ENCODE measurements at places on chromosomes 7 and 10. TPM values are rescaled to one million over a fixed set of nuclear protein-coding genes. Genes with fewer than 3 reads are reported as not detected.

SLC18A3 gene
- under 0.01 TPM for total RNA-seq

ASB10 gene
- not detected for total RNA-seq

CEP55 gene
- total RNA-seq, result 2.4 TPM

FZD1 gene
- 6.9 TPM for total RNA-seq

TUBB8 gene
- total RNA-seq, result not detected

SPDYE18 gene
- 0.82 TPM for total RNA-seq

TEX47 gene
- not detected for total RNA-seq

PRSS2 gene
- total RNA-seq, result not detected

DNA sequence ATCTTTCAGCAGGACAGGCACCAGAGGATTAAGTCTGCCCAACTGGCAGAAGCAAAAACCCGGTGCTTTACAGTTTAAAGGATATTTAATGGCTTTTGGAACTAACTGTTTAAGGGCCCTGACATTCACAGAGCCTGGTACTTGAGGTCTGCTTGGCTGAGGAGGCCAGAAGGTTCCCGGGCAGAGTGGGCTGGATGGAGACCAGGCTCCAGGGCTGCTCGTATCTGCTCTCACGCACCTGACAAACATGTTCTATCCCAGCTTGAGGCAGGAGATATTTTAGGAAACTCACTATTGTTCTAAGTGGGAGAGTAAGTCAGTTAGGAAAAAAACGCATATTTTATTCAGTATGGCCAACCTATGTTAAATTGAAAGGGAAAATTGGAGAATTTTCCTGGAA is 143.5 kb downstream of the ZMYND11 start:
- DNase-seq, result no peak

GRCh38 chr7:38070718-38071117 is 107.3 kb upstream of the STARD3NL start:
- DNase-seq, result no peak

DNA sequence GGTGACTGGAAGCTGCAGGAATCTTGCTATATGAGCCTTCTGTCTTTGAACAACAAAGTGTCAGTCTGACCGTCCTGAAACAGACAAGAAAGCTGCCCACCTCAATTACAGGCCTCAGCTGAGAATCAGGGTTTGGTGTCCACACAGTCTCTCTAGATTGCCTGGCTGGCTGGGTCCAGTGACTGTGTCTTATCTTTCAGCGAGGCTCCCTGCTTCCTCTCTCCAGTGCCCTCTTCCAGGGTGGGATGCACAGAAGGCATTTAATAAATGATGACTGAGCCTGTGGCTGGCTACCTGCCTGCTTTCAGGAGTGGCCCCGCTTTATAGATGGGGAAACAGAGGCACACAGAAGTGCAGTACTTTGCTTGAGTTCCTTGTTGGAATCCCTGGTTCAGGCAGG is 27.4 kb downstream of the FGF8 start:
- no peak for DNase-seq

- no peak for DNase-seq
Measured at GRCh38 chr10:77392851-77393250, 244.8 kb downstream of the KCNMA1 start.

DNA sequence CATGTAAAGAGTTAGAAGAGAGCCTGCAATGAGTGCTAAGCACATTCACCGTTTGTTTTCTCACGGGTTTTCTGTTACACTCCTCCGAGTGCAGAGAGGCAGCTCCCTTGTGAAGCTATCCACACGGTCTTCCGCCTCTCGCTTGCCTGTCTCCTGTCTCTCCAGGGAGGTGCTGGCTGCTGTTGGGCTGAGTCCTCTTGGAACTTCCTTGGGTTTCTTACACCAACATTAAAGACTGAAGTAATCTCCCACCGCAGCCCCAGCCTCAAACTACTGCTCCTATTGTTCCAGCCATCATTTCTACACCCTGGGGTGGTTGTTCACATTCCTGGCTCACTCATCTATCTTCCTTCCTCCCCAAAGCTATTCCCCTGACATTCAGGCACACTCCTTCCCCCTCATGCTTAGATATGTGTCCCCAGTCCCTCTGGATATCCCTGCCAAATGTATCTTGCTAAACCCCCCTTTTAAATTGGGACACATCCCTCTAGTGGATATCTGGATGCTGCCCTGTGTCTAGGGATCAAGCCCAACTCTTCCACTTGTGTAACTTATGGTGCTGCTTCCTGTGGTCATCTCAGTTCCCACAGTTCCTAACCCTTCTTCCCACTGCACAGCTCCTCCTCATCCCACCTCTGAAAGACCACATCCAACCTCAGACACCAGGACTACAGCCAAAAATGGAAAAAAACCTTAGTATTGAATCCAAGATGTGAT is 14.1 kb downstream of the ESYT2 start:
- DNase-seq, result no peak

DNA sequence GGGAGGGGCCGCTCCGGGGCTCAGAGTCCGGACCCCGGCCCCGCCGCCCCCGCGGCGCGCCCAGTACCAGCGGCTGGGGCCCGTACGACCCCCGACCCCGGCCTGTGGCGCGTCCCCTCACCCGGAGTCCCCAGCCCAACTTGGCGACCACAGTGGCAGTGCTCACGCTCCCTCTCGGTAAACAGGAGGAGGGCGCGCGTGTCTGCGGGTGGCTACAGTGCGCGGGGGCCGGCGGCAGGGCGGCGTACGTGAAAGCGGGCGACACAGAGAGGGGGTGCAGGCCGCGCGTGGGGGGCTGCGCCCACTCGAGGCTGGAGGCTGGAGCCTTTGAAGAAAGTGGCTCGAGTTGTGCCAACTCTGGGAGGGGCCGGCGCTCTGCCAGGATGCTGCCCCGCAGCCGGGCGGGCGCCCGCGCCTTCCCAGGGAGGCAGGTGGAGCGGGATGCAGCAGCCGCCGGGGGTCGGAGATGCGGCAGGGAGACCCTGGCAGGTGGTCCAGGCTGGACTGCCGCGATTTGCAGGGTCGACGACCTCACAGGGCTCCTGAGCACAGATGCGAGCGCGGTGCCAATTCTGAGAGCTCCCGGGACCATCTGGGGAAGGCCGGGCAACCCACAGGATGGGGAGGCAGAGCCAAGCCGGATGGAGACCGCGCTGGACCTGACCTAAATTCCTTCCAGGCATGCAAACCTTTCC is 655 bp downstream of the PTPRE start:
- peak; percentile 70 for DNase-seq

Data from frontal cortex (tissue), 4 donors.